ENCODE measurements at places on chromosomes 6 and 20. TPM values are rescaled to one million over a fixed set of nuclear protein-coding genes. Genes with fewer than 3 reads are reported as not detected.

DNA sequence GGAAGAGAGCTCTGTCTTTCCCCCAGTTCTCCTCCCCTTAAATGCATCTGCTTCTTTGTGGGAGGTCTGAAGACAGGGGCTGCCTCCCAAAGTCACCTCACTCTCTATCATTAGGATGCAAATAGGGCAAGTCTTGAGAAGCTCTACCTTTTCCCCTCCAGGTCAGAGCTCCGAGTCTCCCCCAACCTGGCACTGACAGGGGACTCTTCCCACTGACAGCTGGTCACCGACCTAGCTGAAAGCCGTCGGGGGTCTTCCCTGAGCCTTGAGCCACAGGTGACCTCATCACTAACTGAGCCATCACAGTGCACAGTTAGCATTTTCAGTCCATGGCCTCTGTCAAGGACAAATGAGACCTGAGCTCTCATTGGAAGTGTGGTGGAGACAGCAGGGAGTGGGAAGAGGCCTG, 386.7 kb downstream of the HACE1 start:
- no peak for DNase-seq

DNA sequence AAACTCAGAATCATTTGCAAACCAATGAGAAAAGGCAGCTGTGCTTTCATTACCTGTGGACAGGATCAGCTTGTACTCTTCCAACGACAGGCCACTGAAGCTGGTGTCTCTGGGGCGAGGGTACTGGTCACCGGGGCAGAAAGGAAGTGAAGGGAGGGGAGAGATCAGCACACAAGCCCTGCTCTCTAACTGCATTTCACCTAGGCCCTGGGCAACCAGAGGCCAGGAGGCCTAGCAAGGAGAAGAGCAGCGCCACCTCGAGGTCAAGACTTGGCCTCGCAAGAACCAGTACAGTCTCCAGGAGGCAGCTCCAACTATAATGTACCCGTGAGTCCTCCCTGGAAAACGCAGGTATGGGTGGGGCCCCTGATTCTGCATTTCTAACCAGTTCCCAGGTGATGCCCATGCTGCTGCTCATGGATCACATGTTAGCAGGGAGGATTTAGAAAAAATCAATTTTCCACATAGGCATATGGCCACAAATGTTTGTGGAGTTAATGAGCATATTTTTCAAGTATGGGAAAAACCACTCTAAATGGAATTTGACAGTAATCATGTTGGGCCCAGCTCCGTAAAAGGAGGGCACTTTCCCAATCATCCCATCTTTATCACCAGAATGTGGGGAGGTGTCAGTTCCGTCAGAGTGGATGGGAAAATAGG, 11.0 kb downstream of the UQCC2 start:
- peak; percentile 69 for DNase-seq

DNA sequence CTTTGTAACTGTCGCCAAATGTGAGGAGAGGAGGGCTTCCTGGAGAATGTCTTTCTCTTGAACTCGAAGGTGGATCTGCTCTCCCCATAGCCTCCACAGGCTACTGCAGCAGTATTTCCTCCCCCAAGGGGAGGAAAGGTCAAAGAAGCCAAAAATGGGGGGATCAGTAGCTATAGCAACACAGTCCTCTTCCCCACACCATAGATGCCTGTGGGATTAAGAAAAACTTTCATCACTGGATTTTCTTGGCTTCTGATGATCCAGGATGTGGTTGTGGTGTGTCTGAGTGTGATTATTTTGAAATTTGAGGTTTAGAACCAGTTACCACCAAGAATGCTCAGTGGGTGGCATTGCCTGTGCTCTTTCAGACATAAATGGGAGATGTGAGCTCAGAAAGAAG, 140.1 kb upstream of the SPACA1 start:
- no peak for DNase-seq

GRCh38 chr20:53829724-53830521, 236.3 kb upstream of the ZNF217 start:
- DNase-seq = no peak

DNA sequence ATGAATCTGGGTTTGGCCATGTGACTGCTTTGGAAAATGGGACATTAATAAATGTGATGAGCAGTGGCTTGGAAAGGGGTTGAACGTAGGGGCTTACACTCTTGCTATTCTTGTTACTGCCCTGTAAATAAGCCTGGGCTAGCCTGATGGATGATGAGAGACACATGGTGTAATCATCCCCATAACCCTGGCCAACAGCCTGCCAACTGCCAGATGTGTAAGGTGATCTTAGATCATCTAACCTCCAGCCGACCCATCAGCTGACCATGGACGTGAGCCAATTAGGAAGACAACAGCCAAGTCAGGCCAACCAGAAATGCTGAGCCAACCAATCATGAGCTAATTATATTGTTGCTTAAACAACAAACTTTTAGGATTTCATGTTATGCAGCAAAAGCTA, 25.2 kb downstream of the FBXO30 start:
- no peak for DNase-seq

EDN3 gene
- not detected for total RNA-seq

TMEM244 gene
- total RNA-seq = not detected

LGSN gene
- not detected for total RNA-seq
